ENCODE measurements at places on chromosomes 6 and 20. TPM values are rescaled to one million over a fixed set of nuclear protein-coding genes. Genes with fewer than 3 reads are reported as not detected.

DNA sequence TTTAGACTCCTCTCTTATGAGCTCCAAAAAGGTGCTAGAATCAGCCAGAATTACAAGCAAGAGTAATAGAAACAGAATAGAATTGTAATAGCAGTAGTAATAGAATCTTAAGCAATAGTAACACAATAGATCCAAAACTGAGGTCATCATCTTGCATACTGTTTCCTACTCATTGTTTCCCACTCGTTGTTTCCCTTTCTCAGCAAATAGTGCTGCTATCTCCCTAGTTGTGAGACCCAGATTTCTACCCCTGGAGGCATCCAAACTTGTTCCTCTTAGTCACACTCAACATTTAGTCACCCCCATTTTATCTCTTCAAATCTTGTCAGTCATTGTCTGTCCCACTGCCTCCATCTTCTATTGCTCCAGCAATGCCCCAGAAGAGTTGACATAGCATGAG is 356.9 kb upstream of the MARCKS start:
- H3K4me1 ChIP-seq = no peaks in the 10 kb centered on the region
- H3K27me3 ChIP-seq = peaks cover 28% of the 10 kb centered on the region
- no peak overlapping the region for H3K27ac ChIP-seq
- DNase-seq = peak; percentile 27
- H3K4me3 ChIP-seq = no peak overlapping the region

GRCh38 chr6:136511926-136512325 is 38.3 kb downstream of the MAP7 start:
- no peak overlapping the region for H3K27ac ChIP-seq
- H3K4me3 ChIP-seq = no peak overlapping the region
- H3K27me3 ChIP-seq = no peaks in the 10 kb centered on the region
- no peak for DNase-seq

GRCh38 chr20:52261792-52262191 is 70.2 kb upstream of the ZFP64 start:
- H3K27ac ChIP-seq = no peak overlapping the region
- H3K36me3 ChIP-seq = no peaks in the 10 kb centered on the region
- H3K27me3 ChIP-seq = no peaks in the 10 kb centered on the region
- DNase-seq = no peak
- no peak overlapping the region for H3K4me3 ChIP-seq

- H3K4me3 ChIP-seq = no peak overlapping the region
- DNase-seq = no peak
- no peaks in the 10 kb centered on the region for H3K36me3 ChIP-seq
- H3K27ac ChIP-seq = no peak overlapping the region
- no peaks in the 10 kb centered on the region for H3K27me3 ChIP-seq
- no peaks in the 10 kb centered on the region for H3K4me1 ChIP-seq
Observed at GRCh38 chr20:59661621-59662020, 57.3 kb downstream of the PHACTR3 start.

DNA sequence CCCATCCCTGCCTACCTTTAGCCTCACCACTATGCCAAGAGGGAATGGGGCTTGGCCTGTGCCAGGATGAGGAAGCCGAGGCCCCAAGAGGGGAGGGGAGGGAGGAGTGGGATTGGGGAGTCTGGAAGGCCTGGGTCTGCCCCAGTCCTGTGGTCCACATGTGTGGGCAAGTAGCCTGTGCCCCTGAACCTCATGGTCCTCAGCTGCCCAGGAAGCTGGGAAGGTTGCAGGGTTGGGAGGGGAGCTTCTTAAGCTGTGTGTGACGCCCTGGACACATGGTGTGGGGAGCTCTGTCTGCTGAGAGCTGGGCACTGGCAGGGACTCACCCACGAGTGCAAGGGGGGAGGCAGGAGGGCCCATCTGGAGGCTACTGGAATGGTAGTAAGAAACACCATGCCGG is 31.7 kb downstream of the DLGAP4 start:
- no peak overlapping the region for H3K27ac ChIP-seq
- H3K27me3 ChIP-seq = no peaks in the 10 kb centered on the region

GRCh38 chr20:42740226-42740870 is 449.4 kb downstream of the PTPRT start:
- DNase-seq = no peak
- no peaks in the 10 kb centered on the region for H3K4me1 ChIP-seq
- H3K36me3 ChIP-seq = no peaks in the 10 kb centered on the region
- H3K27me3 ChIP-seq = no peaks in the 10 kb centered on the region
- H3K4me3 ChIP-seq = no peak overlapping the region

- H3K4me1 ChIP-seq = no peaks in the 10 kb centered on the region
- no peak overlapping the region for H3K4me3 ChIP-seq
- no peak for DNase-seq
- no peak overlapping the region for H3K27ac ChIP-seq
- no peaks in the 10 kb centered on the region for H3K27me3 ChIP-seq
Observed at GRCh38 chr6:16594849-16595248, 166.4 kb downstream of the ATXN1 start.

DNA sequence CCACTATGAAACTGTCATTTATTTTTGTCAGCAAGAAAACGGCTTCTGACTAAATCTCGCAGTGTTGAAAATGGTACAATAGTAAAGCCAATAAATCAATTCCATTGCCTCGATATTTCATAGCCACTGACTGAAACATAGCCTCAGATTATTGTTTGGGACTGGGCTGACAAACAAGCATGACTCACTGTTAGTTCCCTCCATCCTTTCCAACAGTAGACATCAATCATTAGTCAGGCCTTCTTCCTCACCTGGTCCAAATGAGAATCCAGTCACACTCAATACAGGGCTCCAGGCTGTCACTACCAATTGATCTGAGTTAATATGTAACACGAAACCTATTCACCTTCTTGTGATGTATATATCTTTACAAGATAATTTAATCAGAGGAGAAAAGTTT is 66.1 kb downstream of the ADGRB3 start:
- H3K4me3 ChIP-seq = no peak overlapping the region
- DNase-seq = no peak
- H3K27me3 ChIP-seq = no peaks in the 10 kb centered on the region
- H3K4me1 ChIP-seq = peaks cover 10% of the 10 kb centered on the region
- no peaks in the 10 kb centered on the region for H3K36me3 ChIP-seq
- no peak overlapping the region for H3K27ac ChIP-seq

DNA sequence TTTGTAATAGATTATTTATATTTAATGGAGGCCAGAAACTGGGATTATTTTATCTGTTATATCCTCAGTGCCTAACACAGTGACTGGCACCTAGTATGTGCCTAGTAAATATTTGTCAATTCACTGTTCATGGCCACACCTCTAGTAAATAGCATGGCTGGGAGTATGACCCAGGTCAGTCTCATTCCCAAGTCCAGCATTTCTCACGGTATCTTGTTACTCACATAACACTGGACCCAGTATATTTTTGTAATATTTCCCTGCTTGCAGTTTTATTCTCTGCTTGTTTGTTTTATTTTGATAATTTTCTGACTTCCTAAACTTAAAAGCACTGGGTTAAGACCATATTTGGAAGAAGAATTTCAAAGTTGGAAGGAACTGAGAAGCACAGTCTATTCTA is 47.7 kb downstream of the CTNNBL1 start:
- no peak overlapping the region for H3K4me3 ChIP-seq
- H3K36me3 ChIP-seq = no peaks in the 10 kb centered on the region
- no peaks in the 10 kb centered on the region for H3K27me3 ChIP-seq
- no peak for DNase-seq

Gene OR2J3
- not detected for total RNA-seq

Gene C6orf141
- total RNA-seq = 0.54 TPM
